ENCODE measurements at places on chromosomes 2 and 18.
A peak's percentile ranks its signal among the peaks of the same experiment; 100 is the strongest.

- no peak for DNase-seq
Measured at GRCh38 chr2:228318218-228318617, 136.7 kb upstream of the SPHKAP start.

DNA sequence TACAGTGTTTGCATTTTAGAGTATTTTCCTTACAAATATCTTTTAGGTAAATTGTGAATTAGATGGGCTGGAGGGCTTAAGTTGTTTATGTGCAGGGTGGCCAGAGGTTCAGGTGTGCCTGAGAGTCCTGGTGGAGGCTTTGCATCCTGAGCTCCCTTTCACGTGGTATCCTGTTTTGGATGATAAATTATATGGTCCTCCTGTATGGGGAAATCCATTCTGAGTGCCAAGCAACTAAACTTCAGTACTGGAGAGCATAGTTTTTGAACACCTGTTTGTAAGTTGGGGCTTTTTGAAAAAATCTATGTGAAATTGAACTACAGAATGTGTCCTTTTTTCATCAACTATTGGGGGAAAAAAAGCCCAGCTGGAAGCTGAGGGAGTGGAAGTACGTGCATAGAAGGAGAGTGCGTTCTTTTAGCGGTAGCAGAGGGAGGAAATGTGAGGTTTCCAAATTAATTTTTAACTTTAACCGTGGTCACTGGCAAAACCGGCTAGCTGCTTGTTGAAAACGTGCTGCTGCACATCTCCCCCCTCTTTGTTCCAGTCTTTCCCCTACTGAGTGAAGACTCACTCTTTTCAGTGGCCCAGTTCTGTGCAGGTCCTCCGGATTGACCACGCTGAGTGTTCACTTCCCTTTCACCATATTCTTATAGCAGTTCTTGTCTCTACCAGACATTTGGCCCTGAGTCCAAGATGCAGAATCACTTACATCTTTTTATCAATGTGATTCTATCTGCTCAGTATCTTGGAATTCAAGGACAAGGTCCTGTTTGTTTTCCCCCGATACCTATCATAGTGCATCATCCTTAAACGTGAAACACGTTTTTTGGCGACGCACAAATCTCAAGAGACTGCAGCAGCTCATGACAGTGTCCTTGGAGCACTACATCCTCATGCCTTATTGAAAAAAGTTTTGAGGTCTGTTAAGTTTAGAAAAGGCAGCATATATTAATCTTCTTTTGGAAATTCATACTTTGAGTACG is 15.3 kb downstream of the CNOT11 start:
- no peak for DNase-seq

GRCh38 chr18:57435846-57436190 is 644 bp downstream of the ONECUT2 start:
- no peak for DNase-seq

GRCh38 chr2:105526000-105526925 is 127.4 kb upstream of the FHL2 start:
- DNase-seq, result no peak

GRCh38 chr2:134087371-134087921 is 166.4 kb upstream of the MGAT5 start:
- no peak for DNase-seq

DNA sequence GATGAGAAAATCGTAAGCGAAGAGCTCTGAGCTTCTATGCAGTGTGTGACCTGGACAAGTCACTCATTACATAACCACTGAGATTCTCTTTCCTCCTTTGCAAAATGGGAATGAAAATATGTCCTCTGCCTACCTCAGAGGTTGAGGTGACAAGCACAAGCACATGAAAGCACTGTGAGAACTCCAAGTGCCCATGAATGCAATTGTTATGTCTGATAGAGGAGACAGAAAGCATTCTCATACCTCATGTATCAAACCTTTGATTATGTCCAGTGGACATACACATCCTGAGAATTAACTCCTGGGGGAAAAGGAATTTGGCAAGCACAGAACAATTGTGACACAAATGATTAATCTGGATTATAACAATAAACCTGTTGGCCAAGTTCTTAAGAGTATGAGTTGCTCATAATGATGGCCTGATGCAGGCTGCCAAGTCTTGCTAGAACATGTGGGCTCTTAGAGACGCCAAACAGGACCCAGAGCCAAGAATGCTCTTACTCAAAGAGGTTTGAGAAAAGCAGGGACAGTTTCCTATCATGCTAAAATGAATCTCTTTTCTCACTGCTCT is 8.5 kb upstream of the RMDN2 start:
- DNase-seq, result no peak

GRCh38 chr2:221997100-221997499 is 301.7 kb downstream of the PAX3 start:
- no peak for DNase-seq

DNA sequence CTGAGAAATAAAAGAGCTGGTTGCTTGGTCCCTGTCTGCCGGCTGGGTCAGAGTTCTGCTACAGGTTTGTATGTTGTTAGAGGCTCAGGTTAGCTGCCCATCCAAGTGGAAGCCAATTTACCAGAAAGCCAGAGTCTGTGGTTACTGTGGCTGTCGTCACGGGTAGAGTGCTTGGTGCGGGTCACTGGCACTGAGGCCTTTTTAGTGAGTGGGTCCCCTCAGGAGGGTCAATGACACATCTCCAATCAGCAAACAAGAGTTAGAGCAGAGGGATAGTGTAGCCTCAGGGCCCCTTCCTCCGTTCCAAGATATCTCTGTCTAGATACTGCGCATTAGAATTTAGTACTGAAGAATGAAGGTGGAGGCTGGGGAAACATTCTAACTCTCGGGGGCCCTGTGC is 41.2 kb downstream of the CTIF start:
- no peak for DNase-seq

DNA sequence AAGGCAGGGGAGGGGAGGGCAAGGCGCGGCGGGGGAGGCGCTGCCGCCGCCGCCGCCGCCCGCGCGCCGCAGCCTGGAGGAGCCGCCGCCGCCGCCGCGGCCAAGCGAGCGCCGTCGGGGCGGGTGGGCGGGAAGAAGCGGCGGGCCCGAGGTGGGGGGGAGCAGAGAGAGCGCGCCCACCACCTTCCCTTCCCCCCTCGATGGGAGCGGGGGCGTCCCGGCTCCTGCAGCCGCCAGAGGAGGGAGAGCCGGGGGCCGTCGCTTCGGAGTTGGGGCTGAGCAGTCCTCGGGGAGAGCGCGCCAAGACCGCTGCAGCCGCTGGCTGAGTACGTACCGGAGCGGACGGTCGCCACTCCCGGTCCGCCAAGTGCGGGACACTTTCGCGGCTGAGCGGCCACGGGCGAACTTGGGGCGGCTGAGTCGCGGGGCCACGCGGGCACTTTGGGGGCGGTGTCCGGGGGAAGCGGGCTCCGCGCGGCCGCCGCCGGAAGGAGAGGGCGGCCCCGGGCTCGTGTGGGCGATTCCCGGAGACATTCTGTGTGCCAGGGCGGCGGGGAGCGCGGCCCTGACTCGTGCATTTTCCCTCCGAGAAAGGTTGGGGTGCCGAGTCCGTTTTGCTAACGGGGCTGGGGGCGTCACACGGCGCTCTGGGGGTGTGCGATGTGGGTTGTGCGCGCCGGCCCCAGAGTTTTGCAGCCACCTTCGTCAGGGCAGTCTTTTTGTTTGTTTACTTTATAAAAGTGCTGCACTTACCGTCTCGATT is at the start of gene NAB1:
Gene NAB1, plus strand, starts transcription at position 49 of the 763 bp plus-strand sequence. CDS start 10,094 bp downstream, outside the sequence.
- DNase-seq, result peak; percentile 37

GRCh38 chr2:26654061-26654340 is 12.8 kb upstream of the CIB4 start:
- no peak for DNase-seq

- no peak for DNase-seq
Measured at GRCh38 chr2:126966601-126967000, 67.9 kb downstream of the TEX51 start.

GRCh38 chr2:239298116-239298804 is 102.6 kb downstream of the HDAC4 start:
- DNase-seq, result peak; percentile 70

DNA sequence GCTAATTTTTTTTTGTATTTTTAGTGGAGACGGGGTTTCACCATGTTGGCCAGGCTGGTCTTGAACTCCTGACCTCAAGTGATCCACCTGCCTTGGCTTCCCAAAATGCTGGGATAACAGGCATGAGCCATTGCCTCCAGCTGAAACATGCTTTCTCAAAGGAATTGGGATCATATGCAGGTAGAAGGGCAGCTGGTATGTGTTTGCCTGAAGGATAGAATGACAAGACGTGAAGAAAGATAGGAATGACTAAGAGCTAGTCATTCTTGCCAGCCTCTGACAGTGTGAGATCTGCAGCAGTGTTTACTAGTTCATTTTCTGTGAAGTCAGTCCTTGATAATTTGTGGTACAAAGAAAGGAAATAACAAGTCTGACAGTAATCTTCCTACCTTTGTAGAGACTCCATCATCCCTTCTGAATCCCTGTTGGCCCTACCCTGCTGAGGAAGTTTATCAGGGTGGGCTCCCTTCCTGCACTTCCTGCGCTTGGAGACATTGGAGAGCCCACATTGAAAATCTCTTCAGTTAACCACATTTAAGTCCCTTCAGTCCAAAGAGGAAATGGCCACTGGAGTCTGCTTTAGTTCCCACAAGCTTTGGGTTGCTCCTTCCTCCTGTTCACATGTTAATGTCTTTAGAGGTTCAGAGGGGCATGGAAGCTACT is 14.7 kb downstream of the CFLAR start:
- peak; percentile 30 for DNase-seq

- DNase-seq, result no peak
Measured at GRCh38 chr2:48532824-48533223, 2.9 kb downstream of the STON1 start.

DNA sequence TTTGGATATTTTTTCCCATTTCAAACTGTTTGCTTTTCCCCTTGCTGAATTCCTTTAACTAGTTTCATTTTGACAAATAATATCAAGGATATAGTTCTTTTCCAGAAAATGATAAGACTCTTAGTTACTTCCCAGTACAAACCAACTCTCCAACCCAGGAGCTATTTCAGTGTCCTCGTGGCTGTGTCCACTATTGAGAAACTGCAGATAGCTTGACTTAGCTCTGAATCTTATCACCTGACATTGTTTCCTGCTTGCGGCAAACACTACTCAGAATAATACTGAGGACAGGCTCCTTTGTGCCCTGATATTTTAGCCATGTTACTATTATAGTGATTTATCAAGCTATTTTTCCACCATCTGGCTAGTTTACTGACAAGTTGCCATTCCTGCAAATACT is 74.6 kb downstream of the KLF7 start:
- DNase-seq, result no peak

DNA sequence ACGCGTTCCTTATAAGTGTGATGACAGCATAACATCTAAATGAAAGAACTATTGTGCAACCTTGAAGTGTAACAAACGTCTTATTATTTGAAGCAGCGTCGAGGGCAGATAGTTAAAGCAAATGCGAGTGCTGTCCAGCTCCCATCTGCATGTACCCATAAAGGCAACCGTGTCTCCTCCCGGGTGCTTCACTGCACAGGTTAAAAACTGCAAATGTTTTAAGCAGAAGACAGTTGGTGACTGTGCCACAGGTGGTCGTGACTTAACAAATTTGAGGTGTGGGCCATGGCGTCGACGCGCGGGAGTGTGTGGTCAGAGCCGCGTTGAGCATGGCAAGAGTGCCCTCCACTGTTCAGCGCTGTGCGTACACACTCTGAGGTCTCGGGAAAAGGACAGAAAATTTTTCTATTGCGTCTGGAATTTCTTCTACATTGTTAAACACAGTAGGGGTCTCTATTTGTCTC is 6.4 kb downstream of the SALL3 start:
- no peak for DNase-seq

DNA sequence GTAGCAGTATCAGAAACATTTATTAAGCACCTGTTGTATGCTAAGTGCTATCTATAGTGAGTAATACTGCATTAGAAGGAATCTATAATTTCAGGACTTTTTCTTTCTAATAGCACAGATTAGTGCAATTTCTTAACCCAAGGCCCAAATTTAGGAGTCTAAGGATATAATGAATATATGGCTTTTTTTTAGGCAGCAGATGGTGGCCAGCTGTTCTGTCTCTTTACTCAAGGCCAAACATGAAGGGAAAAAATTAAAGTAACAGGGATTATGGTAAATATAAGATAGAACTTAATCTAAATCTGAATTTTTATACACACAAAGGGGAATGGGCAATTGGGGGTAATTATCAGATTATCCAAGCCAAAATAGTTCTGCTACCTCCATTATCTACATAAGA is 230.6 kb upstream of the SP5 start:
- no peak for DNase-seq

DNA sequence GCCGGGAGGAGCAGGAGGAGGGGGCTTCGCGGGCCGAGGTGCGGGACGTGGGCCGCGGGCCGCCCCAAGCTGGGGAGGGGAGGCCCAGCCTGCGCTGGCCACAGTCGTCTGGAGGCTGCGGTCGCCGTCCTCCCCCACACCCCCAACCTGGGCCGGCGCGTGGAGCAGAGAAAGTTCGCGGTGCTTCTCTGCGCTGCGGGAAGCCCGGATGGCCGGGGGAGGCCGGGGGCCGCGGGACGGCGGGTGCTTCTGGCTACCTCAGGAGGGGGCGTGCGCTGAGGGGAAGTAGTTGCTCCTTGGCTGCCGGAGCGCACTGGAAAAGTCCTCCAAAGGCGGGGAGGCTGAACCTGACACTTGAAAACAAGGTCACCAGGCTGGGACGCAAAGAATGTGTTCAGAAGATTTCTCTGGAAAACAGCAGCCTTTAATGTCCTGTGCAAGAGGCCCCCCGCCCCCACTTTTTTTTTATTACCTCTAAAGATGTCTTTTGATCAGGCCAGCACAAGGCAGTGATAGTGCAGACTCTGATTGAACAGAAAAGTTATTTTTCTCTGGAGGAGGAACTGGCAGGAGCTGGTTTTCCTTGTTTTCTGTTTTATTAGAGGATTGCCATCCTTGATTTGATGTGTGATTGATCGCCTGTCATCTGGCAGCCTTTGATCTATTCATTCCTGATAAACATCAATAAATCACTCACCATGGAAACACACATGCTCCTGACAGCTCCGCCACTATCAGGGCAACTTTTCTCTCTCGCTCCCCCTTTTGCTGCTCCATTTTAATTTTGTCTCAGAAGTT is 1.6 kb downstream of the TSHZ1 start:
- DNase-seq, result no peak

DNA sequence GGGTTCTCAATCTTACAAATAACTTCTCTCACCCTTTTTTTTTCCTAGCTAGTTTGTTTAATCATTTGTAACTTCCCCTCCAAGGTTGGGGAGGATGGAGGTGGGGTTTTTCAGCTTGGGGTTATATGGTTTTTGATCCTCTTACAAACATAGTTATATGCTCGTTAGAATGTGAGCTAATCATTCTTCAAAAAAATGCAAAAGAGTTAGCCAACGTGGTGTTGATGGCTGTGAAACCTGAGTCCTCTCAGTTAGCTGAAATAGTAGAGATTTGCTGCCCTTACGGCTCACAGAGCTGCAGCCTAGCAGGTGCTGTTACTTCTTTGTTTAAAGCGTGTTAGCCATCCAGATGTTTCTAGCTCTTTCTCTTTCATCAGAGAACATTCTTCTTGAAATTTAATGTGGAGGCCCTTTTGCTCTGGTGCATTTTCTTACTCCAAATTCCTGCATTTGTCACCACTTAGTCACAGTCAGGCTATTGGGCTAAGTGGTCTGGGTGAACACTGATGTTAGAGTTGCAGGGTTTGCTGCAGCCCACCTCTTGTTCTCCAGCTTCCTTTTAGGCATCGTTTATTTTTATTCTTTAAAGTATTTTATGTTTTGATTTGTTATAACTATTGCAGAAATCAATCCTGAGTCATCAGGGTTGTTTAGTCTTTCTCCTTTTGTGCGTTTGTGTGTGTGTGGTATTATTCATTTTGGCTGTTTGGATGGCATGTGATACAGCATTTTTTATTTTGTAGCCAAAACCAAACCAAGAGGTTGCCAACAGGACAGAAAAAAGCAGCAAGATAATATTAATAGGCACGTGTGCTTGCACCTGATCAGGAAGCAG is 41.1 kb downstream of the LIMS1 start:
- DNase-seq, result no peak

Measured in effector CD4-positive, alpha-beta T cell (primary cell).